ENCODE measurements at places on chromosomes 11 and 22.

DNA sequence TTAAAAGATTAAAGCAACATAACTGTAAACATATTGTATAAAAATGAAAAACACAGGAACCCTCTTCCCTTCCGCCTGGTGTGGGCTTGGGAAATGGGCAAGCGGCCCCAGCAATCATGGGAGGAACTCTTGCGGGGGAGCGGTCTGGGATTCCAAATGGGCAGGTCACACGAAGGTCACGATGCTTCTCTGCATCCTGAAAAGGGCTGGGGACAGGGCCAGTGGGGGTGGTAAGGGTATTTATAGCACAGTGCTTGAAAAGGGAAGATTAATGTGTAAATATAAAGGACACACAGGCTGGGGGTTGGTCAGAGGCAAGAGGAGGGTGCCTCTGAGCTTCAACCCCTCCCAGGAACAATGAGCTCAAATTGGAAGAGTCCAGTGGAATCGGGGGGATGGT lies 46.9 kb upstream of the OR4B1 start:
- DNase-seq: no peak

DNA sequence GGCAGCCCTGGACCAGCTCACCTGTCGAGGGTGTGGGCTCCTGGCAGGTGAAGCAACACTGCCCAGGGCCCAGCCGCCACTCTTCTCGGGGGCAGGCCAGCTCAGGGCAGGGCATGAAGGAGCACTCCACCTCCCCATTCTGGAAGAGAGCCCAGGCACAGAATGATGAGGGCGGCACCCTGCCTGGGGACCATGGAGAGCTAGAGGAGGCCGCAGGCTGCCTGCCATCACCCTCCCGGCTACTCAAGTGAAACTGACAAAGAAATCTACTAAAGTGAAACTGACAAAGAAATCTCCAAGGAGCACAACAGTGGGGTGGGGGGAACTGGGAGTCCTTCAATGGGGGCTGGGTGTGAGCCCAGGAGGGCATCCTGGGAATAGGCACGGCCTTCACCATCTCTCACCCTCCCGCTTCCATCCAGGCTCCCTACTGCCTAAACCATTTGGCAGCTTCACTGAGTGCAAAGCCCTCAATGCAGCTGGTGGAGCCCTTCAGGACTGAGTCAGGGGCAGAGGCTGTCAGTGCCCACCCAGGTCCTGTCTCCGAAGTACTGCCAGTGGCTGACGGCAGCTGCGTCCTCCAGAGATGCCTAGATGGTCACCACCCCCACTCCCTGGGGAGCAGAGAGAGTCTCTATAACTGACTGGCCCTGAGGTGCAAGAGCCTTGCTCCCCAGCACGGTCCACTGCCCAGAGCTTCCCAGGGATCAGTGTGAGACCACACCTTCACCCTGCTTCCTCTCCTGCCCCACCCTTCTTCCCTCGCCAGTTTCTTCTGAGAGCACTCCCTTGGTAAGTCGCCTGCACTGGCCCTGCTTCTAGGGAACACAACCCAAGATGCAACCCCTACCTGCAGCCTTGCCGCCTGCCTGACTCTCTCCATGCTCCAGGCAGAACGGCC lies 21.7 kb downstream of the VWCE start:
- no peak for DNase-seq

DNA sequence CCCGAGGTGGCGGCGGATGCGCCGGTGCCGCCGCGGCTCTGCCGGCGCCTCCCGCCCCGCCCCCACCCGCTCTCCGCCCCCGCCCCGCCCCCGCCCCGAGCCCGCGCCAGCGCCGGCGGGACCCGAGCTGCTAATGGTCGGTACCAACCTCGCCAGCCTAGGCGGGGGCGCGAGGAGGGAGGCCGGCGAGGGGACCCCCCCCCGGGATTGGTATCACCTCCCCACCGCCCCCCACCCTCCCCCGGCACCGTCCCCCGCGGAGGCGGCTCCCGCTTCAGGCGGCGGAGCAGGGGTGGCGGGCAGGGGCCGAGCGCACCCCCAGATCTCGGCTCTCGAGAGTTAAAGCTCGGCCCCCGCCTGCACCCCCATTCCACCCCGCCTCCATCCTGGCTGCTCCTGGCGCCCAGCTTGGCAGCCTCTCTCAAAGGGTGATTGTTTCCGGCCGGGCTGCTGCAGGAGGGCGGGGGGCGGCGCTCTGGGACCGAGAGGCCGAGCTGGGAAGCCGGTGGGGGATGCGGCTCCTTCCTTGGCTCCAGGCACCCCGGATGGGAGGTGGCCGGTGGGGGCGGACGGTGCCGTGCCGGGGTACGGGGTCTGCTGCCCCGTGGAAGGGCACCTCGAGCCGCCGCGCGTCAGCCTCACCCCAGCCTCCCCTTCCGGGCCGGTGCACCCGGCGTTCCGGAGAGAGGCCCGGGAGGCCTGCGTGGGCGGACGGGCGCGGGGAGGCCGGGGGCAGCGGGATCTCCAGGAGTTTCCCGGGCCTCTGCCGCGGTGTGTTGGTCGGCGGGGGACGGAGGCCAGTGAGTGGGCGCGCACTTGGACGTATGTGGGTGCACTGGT lies at the start of gene B3GAT1:
Gene B3GAT1, minus strand, starts transcription at position 40 of the 840 bp plus-strand sequence. CDS start 24,583 bp downstream, outside the sequence.
- DNase-seq: peak; percentile 37

DNA sequence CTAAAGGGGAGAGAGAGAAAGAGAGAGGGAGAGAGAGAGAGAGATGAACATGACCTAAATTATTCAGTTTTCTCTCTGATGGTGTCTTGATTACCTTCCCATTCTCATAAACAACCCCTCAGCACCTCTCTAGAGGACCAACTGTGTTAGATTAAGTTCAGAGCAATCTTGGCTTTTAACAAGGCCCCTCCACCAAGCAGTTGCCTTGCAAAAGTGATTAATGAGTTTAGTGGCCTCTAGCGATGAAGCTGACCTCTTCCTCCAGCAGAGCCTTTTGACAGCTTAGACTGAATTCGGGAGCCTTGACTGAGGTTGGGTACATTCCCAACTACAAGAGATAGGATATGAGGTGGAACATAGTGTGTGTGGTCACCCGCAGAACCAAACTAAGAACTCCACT lies 66.1 kb downstream of the ARL14EP start:
- no peak for DNase-seq
